ENCODE measurements at places on chromosomes 12 and 14.

- no peak for DNase-seq
Measured at GRCh38 chr14:90699016-90699415, 117.2 kb downstream of the TTC7B start.

- no peak for DNase-seq
Measured at GRCh38 chr14:61533513-61534255, 161.6 kb upstream of the HIF1A start.

- DNase-seq = peak; percentile 77
Measured at GRCh38 chr14:99363616-99364290, 91.8 kb upstream of the BCL11B start.

- no peak for DNase-seq
Measured at GRCh38 chr12:130981074-130981742, 27.5 kb downstream of the ADGRD1 start.

DNA sequence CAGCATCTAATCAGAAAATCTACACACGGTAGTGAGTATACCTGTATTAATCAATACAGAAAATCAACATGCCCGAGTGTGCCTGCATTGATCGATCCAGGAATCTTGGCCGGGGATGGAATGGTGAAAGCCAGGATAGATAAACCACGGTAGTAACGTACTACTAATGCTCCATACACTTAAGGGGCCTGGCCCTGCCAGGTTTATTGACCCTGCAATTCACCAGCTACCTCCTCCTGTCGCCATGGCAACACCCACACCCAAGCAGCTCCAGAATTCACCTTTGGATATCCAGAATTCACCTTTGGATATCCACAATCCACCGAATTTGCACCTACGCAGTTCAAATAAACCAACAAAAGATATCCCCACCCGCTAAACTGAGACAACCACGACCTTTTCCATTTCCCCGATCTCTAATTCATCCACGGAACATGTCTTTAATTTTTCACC is 14.8 kb upstream of the CALM1 start:
- peak; percentile 36 for DNase-seq

GRCh38 chr12:27335364-27336281 is 3.0 kb downstream of the BMAL2 start:
- DNase-seq = no peak

DNA sequence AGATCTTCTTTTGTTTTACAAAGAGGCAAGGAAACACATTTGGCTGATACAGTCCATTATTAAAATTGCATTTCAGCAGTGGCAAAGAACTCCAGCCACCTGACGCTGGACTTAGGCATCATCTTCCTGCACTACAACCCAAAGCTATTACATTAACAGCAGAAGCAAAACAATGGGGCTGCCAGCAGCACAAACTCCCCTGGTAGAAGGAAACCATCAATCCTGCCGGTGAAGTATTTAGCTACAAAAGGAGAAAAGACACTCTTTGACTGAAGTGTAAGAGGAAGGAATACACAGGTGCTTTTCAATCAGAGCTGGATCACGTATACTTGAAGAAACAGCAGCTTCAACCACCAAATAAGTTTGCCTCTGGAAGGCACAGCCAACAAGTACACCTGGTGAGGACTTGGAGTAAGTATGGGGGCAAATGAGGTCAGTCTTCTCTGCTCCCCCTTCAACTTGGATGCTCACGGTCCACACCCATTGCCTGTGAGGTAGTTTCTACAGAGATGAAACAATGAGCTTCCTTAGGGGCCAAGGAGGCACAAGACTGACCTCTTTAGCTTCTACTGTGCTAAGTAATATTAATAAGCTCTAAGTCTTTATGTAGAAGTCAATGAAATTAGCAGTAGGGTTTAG is 125.9 kb upstream of the FOXN3 start:
- no peak for DNase-seq

DNA sequence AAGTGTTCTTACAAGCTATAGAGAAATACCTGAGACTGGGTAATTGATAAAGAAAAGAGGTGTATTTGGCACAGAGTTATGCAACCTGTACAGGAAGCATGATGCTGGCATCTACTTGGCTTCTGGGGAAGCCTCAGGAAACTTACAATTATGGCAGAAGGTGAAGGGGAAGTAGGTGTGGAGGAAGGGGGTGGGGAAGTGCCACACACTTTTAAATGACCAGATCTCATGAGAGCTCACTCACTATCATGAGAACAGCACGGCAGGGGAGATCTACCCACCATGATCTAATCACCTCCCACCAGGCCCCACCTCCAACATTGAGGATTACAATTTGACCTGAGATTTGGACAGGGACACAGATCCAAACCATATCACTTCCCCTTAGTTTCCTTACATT is 32.8 kb downstream of the TSHR start:
- DNase-seq = no peak

DNA sequence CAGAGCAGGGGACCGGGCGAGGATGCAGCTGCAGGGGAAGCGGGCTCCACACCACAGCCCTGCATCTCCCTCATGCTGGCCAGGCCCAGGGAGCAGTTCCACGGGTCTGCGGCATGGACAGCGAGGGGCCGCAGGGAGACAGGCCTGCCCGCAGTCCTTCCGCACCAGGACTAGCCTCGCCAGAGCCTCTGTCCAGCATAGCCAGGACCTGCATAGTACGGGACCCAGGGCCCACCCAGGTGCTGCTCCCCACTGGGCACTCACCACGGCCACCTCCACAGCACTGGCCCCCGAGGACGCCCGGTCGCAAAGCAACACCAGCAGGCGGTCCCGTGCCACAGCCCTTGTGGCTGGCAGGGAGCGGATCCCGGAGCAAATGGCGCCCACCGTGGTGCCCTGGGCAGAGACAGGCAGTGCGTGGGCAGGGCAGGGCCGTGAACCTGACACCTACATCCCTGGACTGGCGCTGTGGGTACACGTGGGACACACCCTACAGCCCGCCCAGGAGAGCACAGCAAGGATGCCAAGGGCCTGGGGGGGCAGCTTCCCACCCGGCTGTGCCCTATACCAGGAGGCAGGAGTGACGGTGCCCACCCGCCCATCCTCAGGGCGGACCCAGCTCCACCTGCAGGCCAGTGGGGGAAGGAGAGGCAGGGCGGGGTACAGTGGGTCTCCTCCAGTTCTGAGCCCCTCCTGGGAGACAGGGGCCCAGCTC is 23.8 kb downstream of the JAG2 start:
- DNase-seq = peak; percentile 69

- no peak for DNase-seq
Measured at GRCh38 chr14:33674927-33675326, 275.9 kb downstream of the EGLN3 start.

GRCh38 chr12:100187068-100187467 is 13.5 kb upstream of the ACTR6 start:
- DNase-seq = no peak

DNA sequence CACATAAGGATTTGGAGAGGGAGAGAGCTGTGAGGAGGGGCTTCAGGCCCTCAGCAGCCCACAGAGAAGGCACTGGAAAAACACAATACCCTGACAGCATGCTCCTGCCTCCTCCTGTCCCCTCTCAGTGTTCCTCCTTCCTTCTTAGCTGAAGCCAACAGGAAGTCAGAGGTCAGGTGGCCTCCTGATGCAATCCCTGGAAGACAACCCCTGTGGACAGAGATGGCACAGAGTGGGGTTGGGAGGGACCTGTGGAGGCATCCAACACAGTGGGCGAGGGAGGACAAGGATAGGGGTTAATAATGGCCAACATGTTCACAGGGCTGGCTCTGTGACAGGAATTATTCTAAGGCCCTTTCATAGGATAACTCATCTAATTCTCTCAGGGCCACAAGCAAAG is 15.4 kb upstream of the IFI27L2 start:
- peak; percentile 37 for DNase-seq

GRCh38 chr12:118436002-118436730 is 59.8 kb downstream of the SUDS3 start:
- peak; percentile 54 for DNase-seq

GRCh38 chr14:103500148-103500990 is 22.3 kb downstream of the CKB start:
- peak; percentile 85 for DNase-seq

DNA sequence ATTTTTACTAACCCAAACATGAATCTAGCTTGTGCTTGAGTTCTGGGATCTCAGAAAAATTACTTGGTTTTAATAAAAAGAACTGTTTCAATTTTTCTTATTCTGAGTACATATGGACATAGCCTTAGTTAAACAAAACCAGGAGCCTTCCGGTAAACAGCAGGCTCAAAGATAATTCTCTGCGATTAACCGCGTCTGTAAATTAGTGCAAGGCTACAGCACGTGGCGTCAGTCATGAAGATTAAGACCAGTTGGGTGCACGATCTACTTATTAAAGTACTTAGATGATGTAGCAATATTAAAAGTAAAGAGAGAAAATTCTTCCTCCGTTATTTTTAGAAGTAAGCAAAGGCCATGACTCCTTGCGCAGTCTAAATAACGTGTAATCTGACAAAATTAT is 700 bp downstream of the KCNJ8 start:
- DNase-seq = no peak

GRCh38 chr12:4308334-4308950 is 12.6 kb upstream of the TIGAR start:
- no peak for DNase-seq

DNA sequence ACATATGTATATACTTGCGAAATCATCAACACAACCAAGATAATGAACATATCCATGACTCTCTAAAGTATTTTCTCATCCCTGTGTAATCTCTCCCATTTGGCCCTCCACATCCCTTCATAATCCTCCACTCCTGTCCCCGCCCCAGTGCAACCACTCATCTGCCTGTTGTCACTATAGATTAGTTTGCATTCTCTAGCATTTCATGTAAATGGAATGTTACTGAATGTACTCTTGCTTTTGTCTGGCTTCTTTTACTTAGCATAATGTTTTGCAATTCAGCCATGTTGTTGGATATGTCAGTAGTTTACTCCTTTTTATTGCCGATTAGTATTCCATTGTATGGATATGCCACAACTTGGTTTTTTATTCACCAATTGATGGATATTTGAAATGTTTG is 99.1 kb downstream of the BICD1 start:
- no peak for DNase-seq

- peak; percentile 33 for DNase-seq
Measured at GRCh38 chr14:92665661-92666110, 82.7 kb downstream of the LGMN start.

DNA sequence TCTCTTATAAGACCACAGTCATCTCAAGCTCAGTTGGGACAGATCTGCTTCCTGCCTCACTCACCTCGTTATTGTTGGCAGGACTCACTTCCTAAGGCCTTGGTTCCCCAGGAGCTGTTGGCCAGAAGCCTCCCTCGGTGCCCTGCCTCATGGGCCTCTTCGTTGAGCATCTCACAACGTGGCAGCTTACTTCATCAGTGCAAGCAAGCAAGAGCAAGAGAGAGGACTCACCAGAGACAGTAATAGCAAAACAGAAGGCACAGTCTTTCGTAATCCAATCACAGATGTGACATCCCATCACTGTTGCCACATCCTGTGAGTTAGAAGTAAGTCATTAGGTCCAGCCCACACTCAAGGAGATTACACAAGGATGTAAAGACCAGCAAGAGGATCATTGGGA is 5.1 kb upstream of the NUMB start:
- no peak for DNase-seq

GRCh38 chr12:40446385-40446784 is 221.6 kb downstream of the LRRK2 start:
- DNase-seq = peak; percentile 41

DNA sequence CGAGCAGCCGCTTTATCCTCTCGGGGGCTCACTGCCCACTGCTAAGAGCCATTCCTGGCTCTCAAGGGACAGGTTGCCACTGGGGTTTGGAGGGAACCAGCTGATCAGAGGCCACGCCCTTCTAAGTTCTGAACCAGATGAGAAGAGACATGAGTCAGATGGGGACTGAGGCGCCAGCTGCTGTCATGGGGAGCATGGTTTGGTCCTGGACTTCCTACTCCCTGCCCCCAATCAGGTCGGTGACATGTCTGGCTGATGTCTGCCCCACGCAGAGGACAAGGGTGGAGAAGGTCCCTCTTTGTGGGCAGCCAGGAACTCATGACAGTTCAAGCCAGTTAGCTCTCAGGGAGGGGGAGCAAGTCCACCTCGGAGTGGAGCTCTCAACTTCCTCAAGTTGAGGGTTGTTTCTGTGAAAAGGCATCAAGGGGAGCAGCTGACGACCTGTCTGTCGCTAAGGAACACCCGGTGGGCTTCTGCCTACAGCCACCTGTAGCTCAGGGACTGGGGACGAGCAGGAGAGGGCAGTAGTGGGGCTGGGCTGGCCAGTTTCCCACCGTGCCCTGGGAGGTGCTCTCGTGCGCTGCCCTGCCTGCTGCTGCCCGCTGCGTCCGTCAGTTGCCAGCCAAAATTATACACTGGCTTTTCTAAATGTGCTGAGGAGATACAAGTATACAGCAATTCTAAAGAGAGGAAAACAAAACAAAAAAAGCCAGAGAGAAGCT is 20.5 kb downstream of the PSMC1 start:
- DNase-seq = peak; percentile 53

- DNase-seq = no peak
Measured at GRCh38 chr14:42535397-42535796, 928.7 kb downstream of the LRFN5 start.

GRCh38 chr14:100105357-100106169 is 40.3 kb downstream of the EVL start:
- no peak for DNase-seq

DNA sequence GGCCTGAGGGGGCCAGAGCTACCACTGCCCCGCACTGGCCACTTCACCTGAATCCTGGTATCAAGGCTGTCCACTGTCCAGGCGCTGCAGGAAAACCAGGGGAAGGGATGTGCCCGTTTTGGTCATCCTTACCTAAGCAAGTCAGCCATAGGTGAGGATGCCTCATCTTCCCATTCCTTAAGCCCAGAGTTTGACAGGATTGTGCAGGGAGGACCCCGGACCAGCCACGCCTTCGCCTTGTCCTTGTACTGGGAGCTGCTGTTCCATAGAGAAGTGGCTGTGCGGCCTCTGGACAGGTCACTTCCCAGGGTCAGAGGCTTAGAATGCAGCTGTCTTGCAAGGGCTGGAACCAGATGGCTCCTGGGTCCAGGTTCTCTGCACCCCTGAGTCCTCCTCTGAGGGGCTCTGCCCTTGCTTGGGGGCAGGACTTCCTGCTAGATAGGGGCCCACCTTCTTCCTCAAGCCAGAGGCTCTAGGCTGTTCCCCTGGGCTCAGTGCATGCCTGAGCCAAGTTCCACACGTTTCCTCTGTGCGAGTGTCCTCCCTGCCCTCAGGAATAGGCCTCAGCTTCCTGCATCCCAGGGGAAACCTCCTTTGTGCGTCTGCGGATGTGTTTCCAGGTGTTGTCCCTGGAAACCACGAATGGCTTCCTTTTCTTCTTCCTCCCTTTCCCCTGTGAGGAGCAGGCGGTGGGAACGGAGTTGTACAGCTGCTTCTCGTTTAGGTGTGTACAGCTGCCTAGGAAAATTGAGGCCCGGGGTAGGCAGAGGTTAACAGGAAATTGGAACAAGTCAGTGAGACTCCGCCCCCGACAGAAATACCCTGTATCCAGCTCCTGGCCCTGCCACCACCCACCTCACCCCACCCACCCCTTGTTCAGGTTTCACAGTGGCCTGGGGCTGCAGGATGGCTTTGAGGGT is 54.3 kb upstream of the RIN3 start:
- DNase-seq = no peak

GRCh38 chr12:52091869-52092268 is 12.4 kb downstream of the SMIM41 start:
- DNase-seq = peak; percentile 23

- no peak for DNase-seq
Measured at GRCh38 chr14:96920023-96920422, 122.8 kb downstream of the VRK1 start.
